ENCODE measurements at places on chromosomes 3 and 15.

GRCh38 chr3:16487511-16488175 lies 25.9 kb downstream of the RFTN1 start:
- DNase-seq = no peak

GRCh38 chr3:148861277-148861869 lies 3.7 kb upstream of the CPA3 start:
- DNase-seq = no peak

GRCh38 chr3:55467099-55467498 lies 20.0 kb downstream of the WNT5A start:
- no peak for DNase-seq

GRCh38 chr3:53123953-53124352 lies 6.3 kb downstream of the RFT1 start:
- DNase-seq = no peak

DNA sequence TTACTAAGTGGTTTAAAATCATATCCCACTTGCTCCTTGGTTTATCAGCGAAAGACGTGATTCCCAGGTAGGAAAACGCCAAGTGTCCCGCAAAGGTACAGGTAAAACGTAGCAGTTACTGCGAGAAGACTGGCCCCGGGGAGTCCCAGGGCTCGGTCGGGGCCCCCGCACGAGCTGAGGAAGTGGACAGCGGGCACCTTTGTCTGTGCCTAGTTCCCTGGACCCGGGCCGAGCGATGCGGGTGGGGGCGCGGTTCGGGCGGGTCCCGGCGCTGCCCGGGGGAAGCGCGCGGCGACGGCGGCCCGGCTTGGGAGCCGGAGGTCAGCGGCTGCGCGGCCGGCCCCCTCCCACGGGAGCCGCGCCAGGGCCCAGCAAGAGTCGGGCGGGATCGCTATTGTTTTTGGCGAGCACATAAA lies 864 bp upstream of the NEO1 start:
- DNase-seq = no peak

DNA sequence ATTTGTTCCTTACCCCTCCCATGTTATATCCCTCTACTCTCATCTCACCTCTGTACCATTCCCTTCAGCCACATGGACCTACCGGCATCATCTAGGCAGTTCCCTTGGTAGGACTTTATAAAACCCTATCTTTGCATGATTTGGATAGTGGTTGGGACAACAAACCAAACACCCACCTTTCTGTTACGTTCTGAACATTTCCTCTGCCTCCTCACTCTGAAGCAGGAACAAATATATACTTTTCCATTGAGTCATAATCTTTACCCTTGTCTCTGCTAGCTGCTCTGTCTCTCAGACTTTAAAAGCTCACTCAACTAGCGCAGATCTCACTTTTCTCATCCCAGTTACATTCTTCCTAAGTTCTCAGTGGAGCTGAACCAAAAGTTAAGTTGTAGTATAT lies 17.8 kb downstream of the UBXN7 start:
- no peak for DNase-seq

DNA sequence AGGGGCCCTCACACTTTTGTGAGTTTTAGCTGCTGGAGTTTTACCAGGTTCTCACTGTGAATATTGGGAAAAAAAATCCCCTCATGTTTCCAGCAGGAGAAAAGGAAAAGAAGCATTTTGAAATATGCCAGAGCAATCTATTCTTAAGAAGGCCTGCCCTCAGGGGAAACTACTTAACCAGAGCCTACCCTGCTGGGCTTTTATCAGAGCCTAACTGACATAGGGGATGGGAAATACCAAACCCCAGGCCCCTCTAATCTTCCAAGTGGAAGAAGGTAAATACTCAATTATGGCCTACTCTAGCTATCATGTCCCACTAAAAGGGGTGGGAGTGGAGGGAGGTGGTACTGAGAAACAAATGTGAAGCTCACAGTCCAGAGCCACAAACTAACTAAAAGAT lies 68.7 kb upstream of the NMNAT3 start:
- DNase-seq = no peak

- DNase-seq = no peak
Observed at GRCh38 chr3:161296814-161297213, 74.5 kb downstream of the SPTSSB start.

DNA sequence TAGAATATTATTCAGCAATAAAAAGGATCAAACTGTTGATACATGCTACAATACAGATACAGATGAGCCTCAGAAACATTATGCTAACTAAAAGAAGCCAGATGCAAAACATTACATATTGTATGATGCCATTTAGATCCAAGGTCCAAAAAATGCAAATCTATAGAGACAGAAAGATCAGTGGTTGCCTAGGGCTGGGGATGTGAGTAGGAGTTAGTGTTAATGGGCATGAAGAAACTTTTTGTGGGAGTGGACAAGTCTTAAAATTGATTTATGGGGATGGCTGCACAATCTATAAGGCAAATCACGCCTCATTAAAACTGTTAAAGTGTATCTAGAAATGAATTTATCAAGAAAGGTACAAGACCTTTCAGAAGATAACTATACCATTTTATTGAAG lies 45.0 kb downstream of the EHHADH start:
- DNase-seq = no peak

GRCh38 chr15:52445954-52446353 lies 82.7 kb downstream of the MYO5A start:
- DNase-seq = no peak

DNA sequence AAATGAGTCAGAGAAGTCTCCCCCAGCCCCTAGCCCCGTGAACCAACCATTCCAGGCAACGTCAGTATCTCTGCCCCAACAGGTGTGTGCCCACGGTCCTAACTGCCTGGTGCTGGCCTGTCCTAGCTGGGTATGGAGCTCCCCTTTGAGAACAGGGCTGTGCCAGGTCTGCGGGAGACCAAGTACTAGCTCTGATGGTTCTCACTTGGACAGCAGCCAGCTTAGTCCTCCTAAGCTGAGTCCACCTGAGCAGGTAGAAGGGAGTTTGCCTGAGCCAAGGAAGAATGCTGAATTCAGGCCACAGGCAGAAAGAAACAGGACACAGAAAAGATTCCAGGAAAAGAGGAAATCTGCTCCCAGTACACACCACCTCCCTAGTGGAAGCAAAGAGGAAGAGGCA lies 33.1 kb upstream of the PARL start:
- DNase-seq = no peak
